ENCODE measurements at places on chromosomes 1 and 21.

- DNase-seq = no peak
These were observed 11.2 kb upstream of the LAMTOR5 start for GRCh38 chr1:110418729-110419128.

GRCh38 chr1:109399326-109399957 is 1.7 kb upstream of the SORT1 start:
- DNase-seq = peak; percentile 52

GRCh38 chr1:232109391-232109790 is 482.8 kb downstream of the DISC1 start:
- DNase-seq = no peak

DNA sequence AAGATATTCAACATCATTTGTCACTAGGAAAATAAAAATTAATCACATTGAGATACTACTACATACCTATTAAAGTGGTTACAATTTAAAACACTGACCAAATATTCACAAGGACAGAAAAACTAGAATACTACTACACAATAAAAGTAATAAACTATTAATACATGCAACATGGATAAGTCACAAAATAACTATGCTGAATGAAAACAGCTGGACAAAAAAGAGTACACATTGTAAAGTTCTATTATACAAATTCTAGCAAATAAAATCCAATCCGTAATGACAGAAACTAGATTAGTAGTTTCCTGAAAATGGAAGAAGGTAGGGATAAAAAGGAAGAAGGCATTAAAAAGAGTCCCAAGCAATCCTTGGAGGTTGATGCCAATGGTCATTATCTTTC is 348.7 kb upstream of the PTBP2 start:
- DNase-seq = no peak

GRCh38 chr1:83942914-83943313 is 56.0 kb downstream of the TTLL7 start:
- DNase-seq = peak; percentile 12
